Lower lobe of right lung (tissue), 2 donors: ENCODE measurements at places on chromosomes 3 and 15. TPM values are rescaled to one million over a fixed set of nuclear protein-coding genes. Genes with fewer than 3 reads are reported as not detected.

The TLR9 gene
- 1.0 TPM for total RNA-seq

The FBXW12 gene
- not detected for total RNA-seq

The SNX22 gene
- total RNA-seq: 17.4 TPM

The TNFAIP8L3 gene
- 10.4 TPM for total RNA-seq

- peaks cover 24% of the 10 kb centered on the region for H3K36me3 ChIP-seq
- peaks cover 5% of the 10 kb centered on the region for H3K4me1 ChIP-seq
- no peak overlapping the region for H3K4me3 ChIP-seq
- no peak for DNase-seq
Observed at GRCh38 chr3:38115645-38116427, 21.1 kb downstream of the ACAA1 start.

DNA sequence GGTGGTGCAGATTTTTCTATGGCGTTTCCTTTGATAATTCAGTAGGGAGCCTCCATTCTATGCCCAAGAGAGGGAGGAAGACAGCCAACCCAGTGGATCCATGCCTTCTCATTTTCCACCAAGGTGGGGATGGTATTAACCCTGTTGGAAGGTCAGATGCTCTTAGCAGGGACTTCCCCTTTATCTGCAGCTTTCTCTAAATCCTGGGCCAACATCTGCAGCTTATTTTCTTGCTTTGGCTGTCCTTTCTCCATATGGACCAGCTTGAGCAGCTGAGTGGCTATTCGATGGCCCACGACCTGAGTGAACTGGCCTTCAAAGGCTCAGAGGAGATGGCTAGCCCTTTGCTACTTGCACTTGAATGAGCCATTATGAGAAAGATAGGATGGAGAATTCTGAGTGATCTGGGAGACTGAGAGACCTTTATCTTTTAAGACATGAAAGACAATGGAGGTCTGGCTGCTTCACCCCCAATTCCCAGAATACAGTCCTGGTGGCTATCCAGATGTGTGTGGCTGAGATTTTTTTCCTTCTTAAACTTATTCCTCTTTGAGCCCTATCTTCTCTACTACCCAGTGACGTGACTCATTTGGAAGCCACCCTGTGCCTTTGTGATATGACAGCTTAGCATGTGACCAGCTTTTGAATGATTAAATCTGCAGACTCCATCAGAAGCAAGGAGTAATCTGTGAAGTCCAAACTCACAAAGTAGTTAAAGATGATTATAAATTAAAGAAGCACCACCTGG is 39.6 kb upstream of the TRAK1 start:
- no peak overlapping the region for H3K4me3 ChIP-seq
- H3K27me3 ChIP-seq: no peaks in the 10 kb centered on the region
- peak overlapping the region; percentile 50 for H3K27ac ChIP-seq
- H3K4me1 ChIP-seq: peaks cover 36% of the 10 kb centered on the region
- no peaks in the 10 kb centered on the region for H3K36me3 ChIP-seq

DNA sequence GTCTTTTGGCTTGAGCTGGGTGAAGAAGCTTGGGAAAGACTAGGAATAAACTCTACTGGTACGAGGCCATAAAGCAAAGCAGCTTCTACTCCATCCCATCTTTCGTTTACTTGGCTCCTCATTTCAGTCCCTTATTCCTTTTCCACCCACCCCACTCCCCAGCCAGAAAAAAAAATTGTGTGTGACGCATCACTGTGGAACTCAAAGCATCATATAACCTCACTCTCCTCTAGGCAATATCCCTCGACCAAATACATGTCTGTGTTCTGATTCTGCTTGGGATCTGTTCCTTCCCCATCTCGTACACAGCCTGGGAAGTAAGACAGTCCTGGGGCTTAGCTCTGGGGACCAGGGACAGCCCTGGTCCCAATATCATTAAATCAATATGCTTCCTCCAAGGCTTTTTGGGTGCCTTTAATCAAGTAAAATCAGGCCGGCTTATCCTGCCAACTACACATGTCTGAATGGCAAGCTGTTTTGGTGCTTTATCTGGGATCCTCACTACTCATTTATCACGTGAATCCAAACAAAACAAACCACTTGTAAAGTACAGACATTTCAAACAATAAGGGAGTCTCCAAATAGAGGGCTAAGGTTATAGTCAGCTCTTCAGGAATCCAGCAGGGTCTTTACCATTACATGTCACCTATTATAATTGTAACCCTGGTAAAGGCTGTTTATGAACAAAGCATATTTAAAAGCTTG is 74.9 kb upstream of the ZBED2 start:
- no peak for DNase-seq
- no peaks in the 10 kb centered on the region for H3K27me3 ChIP-seq
- no peak overlapping the region for H3K4me3 ChIP-seq
- H3K27ac ChIP-seq: no peak overlapping the region

DNA sequence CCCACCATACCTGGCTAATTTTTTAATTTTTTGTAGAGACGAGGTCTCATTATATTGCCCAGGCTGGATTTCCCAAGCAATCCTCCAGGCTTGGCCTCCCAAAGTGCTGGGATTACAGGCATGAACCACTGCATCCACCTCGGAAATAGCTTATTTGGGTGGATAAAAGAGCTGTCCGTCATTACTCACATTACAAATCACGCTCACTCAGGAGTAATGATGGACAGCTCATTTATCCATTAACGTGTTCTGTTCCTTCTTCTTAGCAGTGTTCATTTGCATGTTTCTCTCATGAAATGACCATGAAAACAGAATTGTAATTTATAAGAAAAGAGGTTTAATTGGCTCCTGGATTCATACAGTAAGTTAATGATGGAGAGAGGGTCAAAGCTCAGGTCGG is 9.8 kb downstream of the SV2B start:
- no peak for DNase-seq
- H3K4me1 ChIP-seq: no peaks in the 10 kb centered on the region
- no peak overlapping the region for H3K4me3 ChIP-seq
- H3K27ac ChIP-seq: no peak overlapping the region
- peaks cover 29% of the 10 kb centered on the region for H3K27me3 ChIP-seq
- H3K36me3 ChIP-seq: no peaks in the 10 kb centered on the region

DNA sequence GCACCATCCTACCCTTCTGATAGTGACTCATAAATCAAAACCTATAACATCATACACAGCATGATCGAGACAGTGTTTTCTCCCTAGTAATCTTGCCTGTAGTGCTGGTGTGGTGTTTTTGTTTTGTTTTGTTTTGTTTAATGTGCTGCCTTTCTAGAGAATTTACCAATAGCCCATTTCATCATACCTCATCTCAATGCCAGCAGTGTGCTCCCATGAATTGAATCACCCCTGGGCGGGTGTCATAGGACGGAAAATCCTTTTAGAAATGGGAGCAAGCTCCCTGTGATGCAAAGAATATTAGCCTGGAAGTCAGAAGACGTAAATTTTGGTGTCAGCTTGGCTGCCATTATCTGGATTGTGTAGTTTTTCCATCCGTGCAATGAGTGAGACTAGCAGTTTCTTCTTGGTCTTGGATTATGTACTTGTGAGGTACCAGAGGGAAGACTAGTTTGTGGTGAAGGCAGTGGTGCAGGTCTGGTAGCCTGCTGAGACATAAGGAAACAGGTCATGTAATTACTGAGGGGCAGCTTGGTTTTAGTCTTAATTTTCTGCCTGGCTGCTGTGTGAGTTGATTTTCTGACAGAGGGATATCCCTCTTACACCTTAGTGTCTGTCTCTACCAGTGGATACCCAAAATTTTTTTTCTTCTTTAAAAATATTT is 29.9 kb downstream of the IGSF10 start:
- no peaks in the 10 kb centered on the region for H3K4me1 ChIP-seq
- H3K27ac ChIP-seq: no peak overlapping the region
- no peak overlapping the region for H3K4me3 ChIP-seq
- no peaks in the 10 kb centered on the region for H3K36me3 ChIP-seq

GRCh38 chr3:180680097-180680430 is 775 bp upstream of the CCDC39 start:
- no peak for DNase-seq
- peaks cover 10% of the 10 kb centered on the region for H3K4me1 ChIP-seq
- no peaks in the 10 kb centered on the region for H3K36me3 ChIP-seq
- peaks cover 20% of the 10 kb centered on the region for H3K27me3 ChIP-seq
- H3K4me3 ChIP-seq: peak overlapping the region; percentile 66

- H3K27me3 ChIP-seq: no peaks in the 10 kb centered on the region
- no peak overlapping the region for H3K4me3 ChIP-seq
- no peak for DNase-seq
- no peak overlapping the region for H3K27ac ChIP-seq
Observed at GRCh38 chr3:70740872-70741271, 428.4 kb upstream of the MDFIC2 start.

GRCh38 chr3:67655364-67656121 is 1.1 kb upstream of the SUCLG2 start:
- peak overlapping the region; percentile 84 for H3K4me3 ChIP-seq
- peak overlapping the region; percentile 96 for H3K27ac ChIP-seq
- no peaks in the 10 kb centered on the region for H3K27me3 ChIP-seq
- H3K4me1 ChIP-seq: peaks cover 14% of the 10 kb centered on the region
- no peaks in the 10 kb centered on the region for H3K36me3 ChIP-seq
- no peak for DNase-seq
